ENCODE measurements at places on chromosomes 5 and 9.

DNA sequence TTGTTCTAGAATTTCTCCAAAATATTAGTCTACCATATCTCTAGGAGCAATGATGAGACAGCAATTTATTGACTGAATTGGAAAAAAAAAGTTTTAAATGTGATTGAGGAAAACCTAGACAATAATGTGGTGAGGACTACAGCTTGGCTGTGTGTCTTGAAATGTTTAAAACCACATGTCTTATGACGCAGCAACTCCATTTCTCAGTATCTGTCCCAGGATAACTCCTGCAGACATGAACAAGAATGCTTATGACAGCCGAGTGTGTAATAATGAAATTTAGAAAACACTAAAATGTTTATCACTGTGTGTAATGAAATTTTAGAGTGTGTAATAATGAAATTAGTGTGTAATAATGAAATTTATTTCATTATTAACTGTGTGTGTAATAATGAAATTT, 254.1 kb upstream of the DAPK1 start:
- no peak for DNase-seq

GRCh38 chr9:87497080-87497603, 525 bp upstream of the DAPK1 start:
- no peak for DNase-seq

DNA sequence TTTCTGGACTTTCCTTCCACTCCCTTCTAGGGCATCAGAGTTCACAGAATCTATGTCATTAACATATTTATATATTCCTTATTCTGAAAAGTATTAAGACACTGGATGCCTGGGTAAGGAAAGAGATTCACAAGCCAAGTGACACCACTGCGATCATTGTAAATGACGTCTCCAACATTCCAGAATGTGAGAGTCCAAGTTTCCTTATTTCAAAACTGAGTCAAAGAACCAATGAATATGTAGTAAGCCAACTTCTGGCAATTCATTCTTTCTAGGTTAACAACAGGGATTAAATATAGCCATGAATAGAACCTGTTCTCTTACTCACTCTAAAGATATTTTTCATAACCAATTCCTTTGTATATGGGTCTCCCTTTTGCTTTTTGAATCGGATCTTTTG, 18.1 kb downstream of the RAI14 start:
- no peak for DNase-seq

- DNase-seq = no peak
Observed at GRCh38 chr5:143652108-143652700, 159.8 kb upstream of the HMHB1 start.

GRCh38 chr5:50968356-50969149, 302.1 kb downstream of the PARP8 start:
- no peak for DNase-seq

GRCh38 chr5:10091701-10092100, 158.0 kb downstream of the ATPSCKMT start:
- DNase-seq = no peak

GRCh38 chr9:96460470-96460869, 10.5 kb downstream of the HABP4 start:
- no peak for DNase-seq

- no peak for DNase-seq
Observed at GRCh38 chr9:100170085-100170484, 71.0 kb downstream of the INVS start.

- DNase-seq = no peak
Observed at GRCh38 chr9:20264896-20265295, 357.4 kb downstream of the MLLT3 start.

GRCh38 chr5:178801021-178801420, 58.7 kb upstream of the ZNF354B start:
- DNase-seq = no peak

GRCh38 chr5:68849906-68850305, 243.9 kb upstream of the SLC30A5 start:
- no peak for DNase-seq

DNA sequence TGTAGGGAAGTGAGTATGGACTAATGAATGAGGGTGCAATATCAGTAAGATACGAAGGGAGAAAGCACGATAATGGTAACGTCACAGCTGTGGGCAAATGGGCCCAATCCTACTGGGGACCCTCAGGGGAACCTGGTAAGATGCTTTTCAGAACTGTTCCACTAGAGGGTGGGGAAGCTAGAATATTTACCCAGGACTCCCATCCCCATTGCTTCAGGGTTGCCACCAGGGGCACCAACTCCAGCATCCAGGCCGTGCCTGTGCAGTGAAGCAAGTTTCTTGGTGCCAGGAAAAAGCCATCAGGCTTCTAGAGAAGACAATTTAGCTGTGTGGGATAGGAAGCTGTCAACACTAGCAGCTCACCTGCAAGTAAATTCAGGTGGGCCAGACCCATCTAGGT, 409.3 kb downstream of the AGTPBP1 start:
- DNase-seq = peak; percentile 56

GRCh38 chr9:114285166-114285867, 37.6 kb upstream of the ORM1 start:
- DNase-seq = no peak
